Activated T-cell treated with anti-CD3 and anti-CD28 coated beads for 48 hours (primary cell): ENCODE measurements at places on chromosomes 16 and 17.
A peak's percentile ranks its signal among the peaks of the same experiment; 100 is the strongest.

DNA sequence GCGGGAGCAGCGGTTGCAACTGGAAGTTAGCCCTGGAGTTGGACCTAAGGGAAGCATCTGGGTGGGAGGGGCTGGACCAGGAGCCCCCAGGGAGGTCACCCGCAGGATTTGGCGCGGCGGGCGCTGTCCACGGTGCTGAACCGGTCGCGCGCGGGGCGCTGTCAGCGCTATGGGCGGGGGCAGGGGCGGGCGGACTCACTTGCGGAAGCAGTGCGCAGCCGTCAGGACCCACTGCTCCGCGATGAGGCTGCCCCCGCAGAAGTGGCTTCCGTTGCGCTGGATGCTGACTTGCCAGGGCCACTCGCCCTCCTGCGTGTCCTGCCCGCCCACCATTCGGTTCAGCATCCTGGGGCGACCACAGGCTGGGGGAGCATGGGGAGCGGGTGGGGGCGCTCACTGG, 4.5 kb downstream of the PRSS27 start:
- DNase-seq: peak; percentile 79

GRCh38 chr16:87955302-87956097, 4.3 kb downstream of the BANP start:
- no peak for DNase-seq

GRCh38 chr17:2593821-2594721, 617 bp downstream of the PAFAH1B1 start:
- peak; percentile 77 for DNase-seq

DNA sequence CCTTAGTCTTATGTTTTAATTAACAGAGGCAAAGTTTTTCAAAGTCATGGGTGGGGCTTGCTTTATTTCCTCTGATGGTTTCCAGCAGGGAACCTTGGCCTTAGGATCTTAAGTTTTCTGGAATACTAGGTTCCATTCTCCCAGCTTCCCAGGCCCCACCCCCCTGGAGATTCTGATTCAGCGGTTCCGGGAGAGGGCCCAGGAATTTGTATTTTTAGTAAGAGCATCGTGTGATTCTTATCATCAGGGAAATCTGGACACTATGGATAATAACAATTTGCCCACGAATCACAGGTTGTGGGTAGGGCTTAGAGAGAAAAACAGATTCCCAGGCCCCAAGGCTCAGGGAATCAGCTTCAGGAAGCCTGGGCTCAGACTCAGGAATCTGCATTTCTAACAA, 263.6 kb downstream of the NTN1 start:
- DNase-seq: no peak

- no peak for DNase-seq
These were observed 7.3 kb upstream of the RCVRN start for GRCh38 chr17:9912121-9913099.

DNA sequence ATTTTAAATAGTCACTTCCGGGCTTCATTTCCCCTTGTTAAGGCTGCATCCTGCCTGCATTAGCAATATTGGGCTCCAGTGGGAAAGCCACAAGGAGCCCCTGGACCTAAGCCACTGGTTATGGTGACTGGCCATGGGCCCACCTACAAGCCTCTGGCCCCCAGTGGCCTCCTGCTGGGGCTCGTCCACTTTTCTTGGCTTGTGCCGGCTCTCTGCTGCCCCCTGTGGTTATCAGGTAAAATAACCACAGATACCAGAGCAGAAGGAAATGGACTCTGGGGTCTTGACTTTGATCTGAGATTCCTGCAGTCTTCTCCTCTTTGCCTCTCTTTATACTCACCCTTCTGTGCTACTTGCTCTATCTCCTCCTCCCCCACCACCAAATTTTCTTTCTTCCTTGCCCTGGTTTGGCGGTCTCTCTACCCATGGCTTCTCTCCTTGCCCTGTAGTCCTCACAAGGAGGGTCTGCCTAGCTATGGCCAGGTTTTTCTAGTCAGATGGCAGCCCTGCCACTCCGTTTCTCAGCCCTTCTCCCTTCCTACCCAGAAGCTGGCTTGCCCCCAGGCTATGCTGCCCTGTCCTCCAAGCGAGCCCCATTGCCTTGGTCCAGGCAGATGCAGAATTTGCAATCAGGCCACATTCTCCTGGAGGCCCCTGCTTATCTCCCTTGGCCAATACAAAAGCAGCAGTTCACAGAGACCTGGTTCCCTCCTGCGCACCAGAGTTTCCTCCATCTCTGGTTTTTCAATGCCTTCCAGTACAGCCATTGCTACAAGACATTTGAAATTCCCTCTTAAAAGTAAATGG, 82.9 kb upstream of the RCVRN start:
- peak; percentile 6 for DNase-seq

GRCh38 chr17:76554131-76554530, 14.3 kb downstream of the PRCD start:
- DNase-seq: no peak

GRCh38 chr17:22142091-22142490, 449.8 kb downstream of the KCNJ18 start:
- no peak for DNase-seq

DNA sequence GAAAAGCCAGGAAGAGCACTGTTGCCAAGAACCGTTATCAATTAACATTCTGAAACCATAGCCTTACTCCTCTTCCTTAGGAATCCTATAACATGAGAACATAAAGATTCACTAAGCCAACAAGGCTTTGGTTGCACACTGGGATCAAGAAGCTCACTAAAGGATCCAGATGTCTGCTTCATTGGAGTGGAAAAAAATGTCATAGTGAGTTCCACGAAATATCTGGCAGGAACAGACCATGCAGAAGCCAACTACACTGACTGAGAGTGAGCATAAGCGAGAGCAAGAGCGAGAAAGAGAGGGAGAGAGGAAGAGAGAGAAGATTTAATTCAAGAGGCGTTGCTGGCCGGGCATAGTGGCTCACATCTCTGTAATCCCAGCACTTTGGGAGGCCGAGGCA, 13.4 kb upstream of the MEIOC start:
- DNase-seq: no peak

DNA sequence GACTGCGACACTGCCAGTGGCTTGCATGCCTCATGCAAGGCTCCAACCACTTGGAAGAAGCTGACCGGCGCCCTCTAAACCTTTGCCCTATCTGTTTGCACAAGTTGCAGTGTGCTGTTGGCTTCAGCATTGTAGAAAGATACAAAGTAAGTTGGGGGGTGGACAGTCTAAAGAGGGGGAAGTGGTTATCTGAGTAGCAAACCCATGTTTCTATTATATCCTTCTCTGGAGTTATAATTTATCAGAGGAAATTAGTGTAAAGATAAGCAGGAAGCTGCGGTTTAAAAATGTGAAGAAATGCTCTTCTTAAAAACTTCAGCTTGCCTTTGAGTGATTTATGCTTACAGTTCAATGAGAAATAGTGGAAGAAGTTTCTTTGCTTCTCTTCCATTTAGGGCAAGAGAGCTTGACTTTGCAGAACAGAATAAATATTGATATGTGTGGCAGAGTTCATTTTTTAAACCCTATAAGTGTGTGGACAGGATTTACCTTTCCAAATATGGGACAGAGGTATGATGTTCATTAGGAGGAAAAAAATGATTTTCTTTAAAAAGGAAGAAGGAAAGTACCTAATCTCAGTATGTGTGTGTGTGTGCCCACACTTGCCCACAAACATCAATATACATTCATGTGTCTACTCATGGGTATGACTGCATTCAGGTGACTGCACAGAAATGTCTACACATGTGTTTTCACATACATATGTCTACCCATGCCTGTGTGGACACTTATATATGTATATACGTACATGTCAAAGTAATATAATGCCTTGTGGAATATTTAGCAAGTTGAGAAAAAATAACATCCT, 8.1 kb downstream of the AMZ2 start:
- no peak for DNase-seq

- DNase-seq: no peak
These were observed 274.4 kb upstream of the TOM1L1 start for GRCh38 chr17:54626146-54626703.

GRCh38 chr16:49578435-49579024, 204.9 kb downstream of the C16orf78 start:
- DNase-seq: no peak

DNA sequence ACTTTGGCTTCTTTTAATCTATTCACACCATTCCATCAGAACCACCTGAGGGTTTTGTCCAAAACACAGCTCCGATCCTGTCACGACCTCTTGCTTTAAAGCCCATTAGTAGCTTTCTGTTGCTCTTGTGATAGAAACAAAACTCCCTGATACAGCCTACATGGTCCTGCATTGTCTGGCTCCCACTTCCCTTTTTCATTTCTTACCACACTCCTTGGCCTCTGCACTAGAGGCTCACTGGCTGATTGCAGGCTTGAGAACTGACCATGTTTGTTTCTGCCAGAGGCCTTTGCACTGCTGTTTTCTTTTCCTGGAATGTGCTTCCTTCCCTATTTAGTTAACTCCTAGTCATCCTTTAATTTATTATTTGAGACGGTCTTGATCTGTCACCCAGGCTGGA, 23.7 kb downstream of the IST1 start:
- no peak for DNase-seq

DNA sequence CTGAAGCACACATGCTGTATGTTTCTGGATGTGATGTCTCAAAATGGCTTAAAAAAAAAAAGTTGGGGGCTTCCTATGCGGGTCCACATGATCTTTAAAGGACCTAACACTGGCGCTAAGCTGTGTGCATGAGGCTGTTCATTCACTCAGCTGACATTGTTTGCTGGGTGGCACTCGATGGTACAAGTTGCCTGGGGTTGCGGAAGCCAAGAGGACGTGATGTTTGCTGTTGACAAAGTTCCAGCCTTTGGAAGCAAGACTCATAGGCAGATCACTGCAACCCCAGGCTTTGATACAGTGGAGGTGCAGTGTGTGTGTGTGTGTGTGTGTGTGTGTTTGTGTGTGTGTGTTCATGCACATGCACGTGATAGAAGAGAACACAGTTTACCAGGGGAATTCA, 29.5 kb upstream of the DNAI2 start:
- no peak for DNase-seq

GRCh38 chr16:25210758-25211157, 6.0 kb upstream of the AQP8 start:
- peak; percentile 14 for DNase-seq

- DNase-seq: no peak
These were observed 290.6 kb upstream of the CCL2 start for GRCh38 chr17:33964344-33964979.

GRCh38 chr17:50656509-50656908, 21.8 kb downstream of the ABCC3 start:
- DNase-seq: no peak

- DNase-seq: no peak
These were observed 5.3 kb downstream of the SHPK start for GRCh38 chr17:3630781-3631180.

DNA sequence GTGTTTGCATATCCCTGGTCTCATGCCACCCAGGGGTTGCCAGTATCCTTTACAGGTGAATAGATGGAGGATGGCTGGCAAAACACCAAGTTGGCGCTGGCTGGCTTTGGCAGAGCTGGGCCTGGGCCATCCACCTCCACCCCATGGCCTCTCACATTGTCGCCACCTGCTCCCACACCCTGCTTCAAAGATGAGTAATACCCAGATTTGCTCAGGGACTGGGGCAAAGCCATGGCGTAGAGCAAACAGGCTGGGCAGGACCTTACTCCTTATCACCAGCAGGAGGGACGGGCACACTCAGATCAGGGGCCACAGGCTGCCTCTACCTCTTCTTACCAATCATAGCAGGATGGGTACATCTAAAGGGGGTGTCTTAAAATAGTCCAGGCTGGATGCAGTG, 24.3 kb downstream of the PLA2G10 start:
- no peak for DNase-seq

- no peak for DNase-seq
These were observed 4.8 kb upstream of the GFOD2 start for GRCh38 chr16:67723911-67724305.
